ENCODE measurements at places on chromosomes 16 and 17. TPM values are rescaled to one million over a fixed set of nuclear protein-coding genes. Genes with fewer than 3 reads are reported as not detected.

DNA sequence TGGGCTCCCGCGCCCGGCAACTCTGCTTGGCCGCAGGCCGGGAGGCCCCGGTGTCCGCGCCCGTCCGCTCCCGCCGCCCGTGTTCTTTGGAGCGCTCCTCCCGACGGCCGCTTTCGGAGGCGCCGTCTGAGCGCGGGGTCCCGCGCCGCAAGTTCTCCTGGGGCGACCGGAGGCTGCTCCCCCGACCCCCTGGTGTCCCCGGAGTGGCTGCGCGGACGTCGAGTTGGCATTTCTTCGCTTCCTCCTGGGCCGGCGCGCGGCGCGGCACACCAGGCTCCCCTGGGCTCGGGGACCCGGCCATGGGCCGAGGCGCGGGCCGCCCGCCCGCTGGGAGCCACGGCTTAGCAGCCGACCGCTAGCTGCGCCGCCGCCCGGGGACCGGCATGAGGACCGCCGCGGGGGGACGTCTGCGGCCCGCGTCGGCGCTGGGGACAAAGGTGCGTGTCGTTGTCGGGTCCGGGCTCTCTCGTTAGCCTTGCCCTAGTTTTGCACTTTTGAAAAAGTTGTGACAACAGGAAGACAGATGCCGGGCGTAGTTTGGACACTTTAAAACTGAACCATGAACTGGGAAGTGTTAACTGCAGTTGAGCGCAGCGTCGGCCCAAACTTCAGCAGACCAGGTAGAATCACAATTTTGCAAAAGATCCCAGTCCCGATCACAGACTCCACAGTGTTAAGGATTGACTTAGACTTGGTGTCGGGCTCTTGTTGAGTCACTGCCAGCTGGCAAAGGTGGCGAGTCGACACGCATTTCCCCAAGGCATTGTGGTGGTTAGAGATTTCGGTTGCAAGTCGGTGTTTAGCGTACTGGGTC is 700 bp downstream of the UBN1 start:
- DNase-seq, result peak; percentile 62
- H3K4me3 ChIP-seq, result peak overlapping the region; percentile 83
- no peaks in the 10 kb centered on the region for H3K27me3 ChIP-seq
- peak overlapping the region; percentile 93 for H3K27ac ChIP-seq
- peaks cover 15% of the 10 kb centered on the region for H3K36me3 ChIP-seq

Gene MED31
- total RNA-seq, result 5.4 TPM

DNA sequence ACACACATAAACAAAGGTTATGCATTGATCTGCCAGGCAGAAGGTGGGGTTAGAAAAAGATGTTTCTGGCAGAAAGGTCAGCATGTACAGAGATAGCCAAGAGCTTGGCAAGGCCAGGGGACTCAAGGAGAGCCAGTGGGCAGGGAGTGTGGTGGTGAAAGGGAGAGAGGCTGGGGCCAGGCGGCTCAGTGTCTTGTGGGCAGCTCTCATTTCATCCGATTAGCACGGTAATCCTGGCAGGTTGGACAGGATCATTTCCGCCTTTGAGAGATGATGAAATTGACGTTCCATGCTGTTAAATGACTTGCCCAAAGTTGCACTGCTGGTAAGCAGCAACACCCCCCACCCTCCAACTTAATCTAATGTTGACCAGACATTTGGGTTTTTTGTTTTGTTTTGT is 3.6 kb downstream of the CHD9 start:
- H3K27me3 ChIP-seq, result no peaks in the 10 kb centered on the region
- DNase-seq, result no peak
- H3K4me1 ChIP-seq, result peaks cover 25% of the 10 kb centered on the region
- H3K4me3 ChIP-seq, result no peak overlapping the region
- no peak overlapping the region for H3K27ac ChIP-seq

DNA sequence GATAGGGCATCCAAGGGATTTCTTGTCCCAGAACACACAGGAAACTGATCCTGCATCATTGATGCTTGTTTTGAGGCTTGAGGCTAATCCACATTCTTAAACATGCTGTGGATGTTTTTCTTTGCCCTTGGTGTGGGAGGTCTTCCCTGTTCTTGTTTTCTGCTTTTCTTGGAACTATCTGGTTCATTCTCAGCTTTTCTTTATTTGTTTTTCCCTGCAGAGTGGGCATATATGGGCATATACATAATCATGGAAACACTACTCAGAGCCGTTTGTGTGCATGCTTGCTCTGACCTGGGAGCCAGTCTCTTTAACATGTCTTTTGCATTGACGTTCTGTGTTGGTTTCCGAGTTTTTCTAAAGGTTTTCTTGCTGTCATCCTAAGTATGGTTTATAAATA is 300.0 kb downstream of the SNX29 start:
- H3K27me3 ChIP-seq, result no peaks in the 10 kb centered on the region
- no peak overlapping the region for H3K27ac ChIP-seq
- H3K4me1 ChIP-seq, result no peaks in the 10 kb centered on the region
- no peak overlapping the region for H3K4me3 ChIP-seq
- DNase-seq, result no peak

Gene CLDN6
- not detected for total RNA-seq

- peaks cover 41% of the 10 kb centered on the region for H3K4me1 ChIP-seq
- H3K36me3 ChIP-seq, result peaks cover 23% of the 10 kb centered on the region
- H3K27ac ChIP-seq, result peak overlapping the region; percentile 89
Measured at GRCh38 chr17:7586673-7587419, 3.0 kb downstream of the SOX15 start.

Gene NEK8
- total RNA-seq, result 0.28 TPM

Gene SLC13A2
- total RNA-seq, result not detected

Gene CCDC154
- 0.92 TPM for total RNA-seq

GRCh38 chr17:14153374-14153773 is 83.3 kb downstream of the CDRT15 start:
- H3K27ac ChIP-seq, result no peak overlapping the region
- no peak overlapping the region for H3K4me3 ChIP-seq
- no peaks in the 10 kb centered on the region for H3K4me1 ChIP-seq
- H3K27me3 ChIP-seq, result no peaks in the 10 kb centered on the region
- no peaks in the 10 kb centered on the region for H3K36me3 ChIP-seq

- no peak overlapping the region for H3K4me3 ChIP-seq
- peak; percentile 19 for DNase-seq
- H3K27ac ChIP-seq, result no peak overlapping the region
- H3K27me3 ChIP-seq, result no peaks in the 10 kb centered on the region
- H3K4me1 ChIP-seq, result no peaks in the 10 kb centered on the region
Measured at GRCh38 chr16:7268182-7268581, 64.5 kb upstream of the RBFOX1 start.

Gene EVPL
- 0.20 TPM for total RNA-seq

Gene HAS3
- total RNA-seq, result 0.32 TPM

- no peaks in the 10 kb centered on the region for H3K36me3 ChIP-seq
- DNase-seq, result no peak
- no peaks in the 10 kb centered on the region for H3K4me1 ChIP-seq
- H3K27me3 ChIP-seq, result peaks cover 19% of the 10 kb centered on the region
- no peak overlapping the region for H3K4me3 ChIP-seq
Measured at GRCh38 chr17:49986396-49987289, 8.4 kb downstream of the DLX3 start.

GRCh38 chr17:2235792-2236366 is 67.7 kb downstream of the SMG6 start:
- H3K4me3 ChIP-seq, result no peak overlapping the region
- peak; percentile 41 for DNase-seq
- peaks cover 21% of the 10 kb centered on the region for H3K36me3 ChIP-seq
- peak overlapping the region; percentile 57 for H3K27ac ChIP-seq

Gene SLC46A1
- total RNA-seq, result 4.7 TPM

DNA sequence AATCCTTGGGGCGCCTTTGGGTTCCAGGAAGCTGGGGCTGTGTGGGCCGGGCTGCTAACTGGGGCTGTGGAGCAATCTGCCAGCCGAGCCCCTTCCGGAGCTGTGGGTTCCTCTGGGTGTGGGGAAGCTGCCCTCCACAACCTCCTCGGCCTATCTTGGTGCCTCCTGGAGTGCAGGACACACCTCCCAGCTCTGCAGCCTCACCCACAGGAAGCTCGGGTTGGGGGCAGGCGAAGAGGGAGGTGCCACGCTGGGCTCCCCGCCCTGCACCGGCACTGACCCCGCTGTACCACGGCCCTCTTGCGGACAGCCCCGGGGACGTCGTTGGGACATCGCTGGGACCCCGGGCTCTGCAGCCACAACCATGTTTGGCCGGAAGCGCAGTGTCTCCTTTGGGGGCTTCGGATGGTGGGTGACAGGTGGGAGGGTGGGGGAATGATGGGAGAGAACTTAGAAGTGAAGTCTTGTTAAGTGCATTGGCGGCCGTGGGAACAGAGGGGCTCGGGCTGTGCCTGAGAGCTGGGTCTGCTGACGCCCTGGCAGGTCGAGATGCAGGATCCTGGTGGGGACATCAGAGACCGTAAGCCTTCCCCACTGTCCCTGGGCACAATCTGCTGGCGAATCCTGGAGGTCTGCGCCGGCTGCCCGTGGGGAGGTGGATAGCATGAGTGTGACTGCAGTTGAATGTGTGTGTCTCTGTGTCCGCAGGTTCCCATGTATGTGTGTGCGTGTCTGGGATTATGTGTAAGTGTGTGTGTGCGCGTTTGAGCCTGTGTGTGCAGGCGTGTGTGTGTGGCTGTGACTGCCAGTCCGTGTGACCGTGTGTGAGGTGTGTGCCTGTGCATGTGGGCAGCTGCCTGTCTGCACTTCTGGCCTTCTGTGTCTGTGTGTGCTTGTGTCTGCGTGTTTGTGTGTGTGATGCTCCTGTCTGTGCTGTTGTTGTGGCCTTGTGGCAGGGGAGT is at the start of gene RAP1GAP2:
Gene RAP1GAP2, plus strand, starts transcription at position 275 of the 962 bp plus-strand sequence. Its CDS starts 90 bp downstream, at position 365.
- peak; percentile 71 for DNase-seq
- H3K4me1 ChIP-seq, result peaks cover 6% of the 10 kb centered on the region
- H3K27ac ChIP-seq, result no peak within 1 kb of the TSS

- H3K27ac ChIP-seq, result no peak overlapping the region
- no peaks in the 10 kb centered on the region for H3K27me3 ChIP-seq
- no peak for DNase-seq
- H3K4me1 ChIP-seq, result no peaks in the 10 kb centered on the region
Measured at GRCh38 chr17:12866244-12866643, 76.9 kb downstream of the ARHGAP44 start.

Gene OTOP3
- not detected for total RNA-seq

DNA sequence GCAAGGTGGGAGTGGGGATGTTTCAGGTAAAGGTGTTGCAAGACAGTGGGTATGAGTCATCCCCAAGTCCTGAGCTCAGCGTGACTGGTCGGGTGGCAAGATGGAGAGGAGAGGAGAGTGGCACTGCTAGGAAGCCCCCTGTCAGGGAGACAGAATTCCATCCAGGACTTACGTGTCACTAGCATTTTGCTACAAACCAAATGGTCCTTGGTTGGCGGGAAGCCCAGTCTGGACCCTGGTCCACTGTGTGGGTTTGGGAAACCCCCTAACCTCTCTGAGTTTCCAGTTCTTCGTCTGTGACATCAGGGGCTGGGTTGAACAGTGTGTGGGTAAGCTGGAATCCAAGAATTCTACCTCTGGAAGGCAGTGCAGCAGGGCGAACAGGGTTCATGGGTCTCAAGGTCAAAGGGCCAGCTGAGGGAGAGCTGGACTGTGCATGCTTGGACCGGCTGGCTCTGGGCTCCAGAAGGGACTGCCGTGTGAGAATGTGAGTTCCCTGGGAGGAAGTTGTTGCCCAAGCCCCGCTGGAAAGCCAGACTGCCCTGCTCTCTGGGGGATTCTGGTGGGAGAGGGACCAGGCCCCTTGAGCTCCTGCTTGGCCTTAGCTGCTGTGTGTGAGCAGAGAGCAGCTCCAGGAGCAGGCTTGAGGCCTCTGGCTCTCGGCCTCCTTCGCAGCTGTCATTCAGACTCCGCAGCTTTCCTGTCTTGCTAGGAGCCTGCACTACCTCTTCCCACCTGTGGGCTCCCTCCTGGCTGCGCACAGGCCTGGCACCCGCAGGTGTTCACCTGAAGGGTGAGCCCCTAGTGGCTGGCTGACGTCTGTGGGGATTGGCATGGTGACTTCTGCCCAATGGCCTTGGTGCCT is 84.6 kb downstream of the NT5M start:
- no peak for DNase-seq
- H3K27me3 ChIP-seq, result no peaks in the 10 kb centered on the region

GRCh38 chr17:7846765-7847661 is 7.9 kb upstream of the TMEM88 start:
- no peaks in the 10 kb centered on the region for H3K27me3 ChIP-seq
- no peak overlapping the region for H3K27ac ChIP-seq
- H3K4me3 ChIP-seq, result no peak overlapping the region

Gene GRB2
- total RNA-seq, result 71.1 TPM

Gene TMEM238L
- not detected for total RNA-seq

GRCh38 chr16:11708421-11708820 is 34.2 kb downstream of the TXNDC11 start:
- H3K36me3 ChIP-seq, result peaks cover 4% of the 10 kb centered on the region
- H3K27me3 ChIP-seq, result no peaks in the 10 kb centered on the region
- DNase-seq, result no peak
- no peak overlapping the region for H3K4me3 ChIP-seq
- peaks cover 4% of the 10 kb centered on the region for H3K4me1 ChIP-seq

- H3K27me3 ChIP-seq, result no peaks in the 10 kb centered on the region
- no peaks in the 10 kb centered on the region for H3K4me1 ChIP-seq
- no peak for DNase-seq
- no peak overlapping the region for H3K27ac ChIP-seq
- H3K36me3 ChIP-seq, result no peaks in the 10 kb centered on the region
Measured at GRCh38 chr16:56309008-56309407, 116.3 kb downstream of the AMFR start.

GRCh38 chr16:46638947-46639925 is 18.1 kb upstream of the SHCBP1 start:
- H3K27ac ChIP-seq, result no peak overlapping the region
- H3K36me3 ChIP-seq, result no peaks in the 10 kb centered on the region
- no peak overlapping the region for H3K4me3 ChIP-seq
- no peak for DNase-seq
- H3K27me3 ChIP-seq, result no peaks in the 10 kb centered on the region

Gene TBC1D3
- total RNA-seq, result not detected

DNA sequence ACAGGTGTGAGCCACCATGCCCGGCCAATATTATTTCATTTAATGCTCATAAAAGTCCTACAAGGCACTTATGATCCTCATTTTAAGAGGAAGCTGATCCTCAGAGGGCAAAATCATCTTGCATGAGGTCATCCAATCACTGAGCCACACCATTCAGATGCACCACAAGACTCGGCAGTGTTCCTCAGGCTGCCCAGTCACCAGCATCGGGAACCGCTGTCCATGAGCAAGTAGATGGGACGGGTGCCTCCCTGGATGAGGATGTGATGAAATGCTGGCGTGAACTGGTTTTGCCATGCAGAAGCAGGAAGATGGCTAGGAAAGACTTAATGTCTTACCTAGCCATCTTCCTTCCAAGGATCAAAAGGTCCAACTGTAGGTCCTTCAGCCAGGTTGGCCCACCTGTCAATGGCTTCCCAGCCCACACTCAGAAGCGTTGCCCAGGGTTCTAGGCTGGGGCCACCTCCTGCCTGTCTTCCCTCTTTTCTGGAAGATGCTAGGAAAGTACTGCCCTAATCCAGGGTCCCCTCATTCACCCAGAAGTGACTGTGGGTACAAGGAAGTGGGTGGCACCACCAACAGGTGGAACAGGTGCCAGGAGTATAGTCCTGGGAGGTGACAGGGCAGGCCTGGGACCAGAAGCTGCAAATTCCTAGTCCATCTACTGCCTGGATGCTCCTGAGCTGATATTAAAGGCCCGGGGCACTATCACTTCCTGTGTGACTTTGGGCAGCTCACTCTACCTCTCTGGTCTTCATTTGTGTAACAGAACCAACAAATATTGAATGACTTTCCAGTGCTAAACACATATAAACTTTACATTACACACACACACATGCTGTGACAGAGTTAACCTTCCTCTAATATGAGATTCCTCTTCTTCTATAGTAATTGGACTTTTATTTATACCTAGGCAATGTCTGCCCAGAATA is 32.2 kb upstream of the CRYBA1 start:
- no peak overlapping the region for H3K27ac ChIP-seq
- H3K4me1 ChIP-seq, result no peaks in the 10 kb centered on the region
- H3K27me3 ChIP-seq, result no peaks in the 10 kb centered on the region
- no peak overlapping the region for H3K4me3 ChIP-seq

All from heart left ventricle (tissue), 16 donors.